Activated CD8-positive, alpha-beta memory T cell treated with anti-CD3 and anti-CD28 coated beads for 36 hours (primary cell): ENCODE measurements at places on chromosomes 16 and 17. TPM values are rescaled to one million over a fixed set of nuclear protein-coding genes. Genes with fewer than 3 reads are reported as not detected.

Gene SLC25A10
- total RNA-seq = 39.6 TPM

Gene GGT6
- not detected for total RNA-seq

Gene MARCHF10
- not detected for total RNA-seq

Gene RNF43
- 0.67 TPM for total RNA-seq

Gene INCA1
- total RNA-seq = 0.31 TPM

Gene TPSD1
- not detected for total RNA-seq

Gene GPR139
- total RNA-seq = not detected

Gene ACSM2A
- total RNA-seq = not detected

Gene CETP
- 0.13 TPM for total RNA-seq

Gene POLR3E
- total RNA-seq = 113 TPM

Gene C16orf54
- 23.6 TPM for total RNA-seq

Gene SLC6A4
- total RNA-seq = 0.04 TPM

Gene RAC3
- total RNA-seq = 5.1 TPM

Gene NUDT7
- 5.1 TPM for total RNA-seq

Gene ASPA
- not detected for total RNA-seq

Gene FOXC2
- total RNA-seq = not detected

Gene ALOX15B
- total RNA-seq = not detected

Gene KRTAP16-1
- total RNA-seq = not detected

Gene LRRC75A
- total RNA-seq = 1.6 TPM

Gene EPX
- total RNA-seq = not detected

Gene GLOD4
- total RNA-seq = 80.3 TPM

Gene FA2H
- not detected for total RNA-seq

Gene FBXL16
- 4.1 TPM for total RNA-seq

Gene FTO
- 52.8 TPM for total RNA-seq

Gene NPIPA2
- total RNA-seq = not detected

Gene DPEP3
- total RNA-seq = 0.17 TPM

Gene AANAT
- total RNA-seq = 0.21 TPM

Gene SERPINF2
- total RNA-seq = 0.21 TPM

Gene NPW
- 15.8 TPM for total RNA-seq
